ENCODE measurements at places on chromosomes 4 and X. TPM values are rescaled to one million over a fixed set of nuclear protein-coding genes. Genes with fewer than 3 reads are reported as not detected.

GRCh38 chr4:71648923-71649322, 135.0 kb downstream of the GC start:
- DNase-seq = no peak

DNA sequence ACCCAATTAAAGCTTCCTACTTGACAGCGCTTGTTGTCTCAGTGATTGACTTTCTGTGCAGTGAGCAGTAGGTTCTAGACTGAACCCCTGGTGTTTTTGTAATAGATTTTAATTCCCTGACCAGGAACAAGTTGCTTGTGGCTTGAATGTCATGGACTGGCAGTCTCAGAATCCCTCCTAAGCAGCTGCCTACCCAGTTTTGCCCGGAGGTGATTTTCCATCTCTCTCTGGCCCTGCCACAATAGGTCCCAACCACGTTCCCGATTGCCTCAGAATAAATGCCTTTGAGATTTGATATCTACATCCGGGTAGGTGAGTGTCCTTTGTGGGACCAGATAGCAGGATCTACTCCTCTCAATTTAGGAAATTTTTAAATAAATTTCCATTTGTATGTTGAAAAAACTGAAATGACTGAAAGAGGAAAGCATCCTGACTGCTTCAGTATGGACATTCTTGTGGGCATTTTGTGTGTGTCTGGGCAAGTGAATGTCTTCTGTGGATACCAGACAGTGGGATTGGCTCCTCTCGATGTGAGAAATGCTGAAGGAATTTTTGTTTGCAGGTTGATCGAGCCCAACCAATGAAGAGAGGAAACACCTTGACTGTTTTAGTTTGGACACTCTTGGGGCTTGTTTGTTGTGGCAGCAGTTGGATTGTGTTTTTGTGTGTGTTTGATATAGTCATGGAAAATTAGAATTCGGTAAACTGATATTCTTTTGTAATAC, 1607.4 kb downstream of the C4orf33 start:
- no peak for DNase-seq

GRCh38 chr4:114026447-114026846, 47.0 kb upstream of the ARSJ start:
- DNase-seq = no peak

GRCh38 chrX:133838761-133839676, 146.4 kb downstream of the GPC3 start:
- no peak for DNase-seq

DNA sequence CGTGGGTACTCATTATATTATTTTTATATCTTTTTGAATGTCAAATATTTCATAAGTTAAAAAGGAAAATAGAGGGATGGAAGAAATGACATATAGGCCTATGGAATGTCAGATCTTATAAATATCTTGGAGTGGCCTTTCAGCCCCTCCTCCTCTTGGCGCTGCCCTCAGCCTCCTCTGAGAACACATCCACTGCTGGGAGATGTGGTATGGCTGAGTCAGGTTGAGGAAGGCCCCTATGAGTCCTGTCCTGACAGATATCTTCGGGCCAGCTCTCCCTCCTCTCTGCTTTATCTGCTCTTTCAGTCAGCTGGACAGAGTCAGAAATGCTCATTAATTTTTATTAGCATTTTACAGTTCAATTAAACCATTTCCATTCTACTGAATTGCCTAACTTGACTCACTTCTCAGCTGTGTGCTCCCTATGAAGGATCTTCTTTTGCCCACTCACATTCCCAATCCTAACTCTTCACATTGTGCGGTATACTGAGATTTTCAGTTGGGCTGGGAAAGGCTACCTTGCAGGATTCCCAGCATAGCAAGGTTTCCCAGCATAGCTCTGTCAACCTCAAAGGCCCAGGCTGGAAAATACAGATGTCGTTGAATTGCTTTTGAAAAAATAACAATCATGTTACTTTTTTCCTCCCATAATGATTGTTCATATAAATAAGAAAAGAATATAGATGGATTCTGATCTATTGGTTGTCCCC, 128.0 kb downstream of the ARHGEF9 start:
- no peak for DNase-seq

DNA sequence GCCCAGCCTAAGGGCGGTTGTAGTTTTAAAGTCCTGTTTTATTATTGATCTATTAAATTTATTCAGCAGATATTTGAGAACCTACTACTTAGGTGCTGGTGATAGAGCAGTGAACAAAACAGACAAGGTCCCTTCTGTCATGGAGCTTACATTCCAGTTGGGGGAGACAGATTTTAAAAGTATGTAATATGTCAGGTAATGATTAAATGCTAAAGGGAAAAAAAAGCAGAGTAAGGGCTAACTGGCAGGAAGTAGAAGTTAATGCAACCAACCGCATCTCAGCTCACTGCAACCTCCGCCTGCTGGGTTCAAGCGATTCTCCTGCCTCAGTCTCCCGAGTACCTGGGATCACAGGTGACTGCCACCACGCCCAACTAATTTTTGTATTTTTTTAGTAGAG, 7.8 kb upstream of the MCUB start:
- no peak for DNase-seq

- DNase-seq = no peak
Measured at GRCh38 chrX:50716706-50717105, 97.3 kb downstream of the SHROOM4 start.

GRCh38 chrX:23046443-23046842, 46.7 kb downstream of the DDX53 start:
- DNase-seq = no peak

- peak; percentile 76 for DNase-seq
Measured at GRCh38 chr4:159048166-159048886, 54.6 kb upstream of the RAPGEF2 start.

DNA sequence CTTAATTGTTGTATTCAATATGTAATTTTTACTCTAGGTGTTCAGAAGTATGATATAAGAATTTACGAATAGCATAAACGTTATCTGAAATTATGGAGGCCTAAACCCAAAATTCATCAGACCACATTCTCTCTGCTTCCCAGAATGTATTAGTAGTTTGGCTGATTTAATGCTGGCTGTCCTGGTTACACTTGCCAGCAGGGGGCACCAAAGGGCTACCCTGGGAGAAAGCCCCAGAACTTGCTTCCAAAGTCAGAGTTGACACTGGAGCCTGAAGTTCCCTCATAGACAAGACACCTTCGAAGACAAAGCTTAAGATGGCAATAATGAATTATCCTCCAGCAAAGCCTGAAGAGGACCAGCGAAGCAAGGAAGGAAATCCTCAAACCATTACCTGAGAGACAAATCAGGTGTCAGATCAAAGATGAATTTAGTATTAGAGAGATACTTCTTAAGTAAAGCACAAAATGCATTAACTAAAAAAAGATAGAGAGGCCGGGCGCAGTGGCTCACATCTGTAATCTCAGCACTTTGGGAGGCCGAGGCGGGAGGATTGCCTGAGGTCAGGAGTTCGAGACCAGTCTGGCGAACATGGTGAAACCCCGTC, 11.3 kb upstream of the ANOS1 start:
- DNase-seq = peak; percentile 62

DNA sequence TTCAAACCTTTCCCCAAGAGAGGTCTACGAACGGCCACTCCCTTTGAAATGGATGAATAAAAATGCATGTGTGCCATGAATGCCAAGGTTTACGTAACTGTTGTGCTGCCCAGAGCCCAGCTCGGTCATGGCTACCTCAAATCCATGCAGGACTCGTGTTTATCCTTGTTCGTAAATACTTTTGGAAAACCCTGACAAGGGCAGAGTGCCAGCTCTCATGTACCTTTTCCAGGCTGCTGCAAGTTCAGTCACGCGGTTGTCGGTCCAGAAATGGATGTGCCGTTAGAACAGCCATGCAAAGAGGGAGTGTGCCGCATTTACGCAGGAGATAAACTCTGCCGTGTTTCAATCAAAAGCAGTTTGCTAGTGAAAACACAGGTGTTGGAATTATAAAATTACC, 123.4 kb downstream of the AMELX start:
- no peak for DNase-seq

DNA sequence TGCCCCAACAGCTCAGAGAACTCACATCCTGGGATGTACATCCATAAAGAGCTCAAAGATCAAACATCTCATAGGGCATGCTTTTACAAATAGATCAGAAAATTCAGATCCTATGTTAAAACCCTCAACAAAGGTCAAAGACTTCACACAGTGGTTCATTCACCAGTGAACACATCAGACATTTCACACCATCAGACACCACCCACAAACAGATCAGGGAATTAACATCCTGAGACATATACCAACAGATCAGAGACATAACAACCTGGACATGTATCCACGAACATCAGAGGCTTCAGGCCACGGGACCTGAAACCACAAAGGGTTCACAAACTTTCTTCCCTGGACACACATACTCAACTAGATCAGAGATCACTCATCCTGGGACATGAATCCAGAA, 23.4 kb downstream of the SUV39H1 start:
- DNase-seq = no peak

DNA sequence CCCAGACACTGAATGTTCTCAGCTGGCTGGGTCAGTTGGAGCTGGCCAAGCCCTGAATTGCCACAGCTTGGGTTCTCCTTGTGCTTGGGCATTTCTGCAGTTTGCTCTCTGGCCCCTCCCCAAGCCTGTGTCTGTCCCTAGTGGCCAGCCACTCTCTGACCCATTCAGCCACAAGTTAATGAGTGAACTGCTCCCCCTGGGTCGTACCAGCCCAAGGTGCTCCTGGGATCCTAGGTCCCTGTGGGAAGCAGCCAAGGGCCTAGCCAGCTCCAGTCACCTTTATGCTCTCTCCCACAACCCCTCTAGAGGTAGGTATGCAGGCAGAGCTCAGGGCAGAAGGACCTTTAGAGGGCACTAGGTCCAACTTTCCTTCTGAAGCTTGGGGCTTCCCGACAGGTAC, 51.5 kb downstream of the STARD8 start:
- DNase-seq = no peak

GRCh38 chr4:90889171-90889570, 762.0 kb downstream of the CCSER1 start:
- DNase-seq = no peak

DNA sequence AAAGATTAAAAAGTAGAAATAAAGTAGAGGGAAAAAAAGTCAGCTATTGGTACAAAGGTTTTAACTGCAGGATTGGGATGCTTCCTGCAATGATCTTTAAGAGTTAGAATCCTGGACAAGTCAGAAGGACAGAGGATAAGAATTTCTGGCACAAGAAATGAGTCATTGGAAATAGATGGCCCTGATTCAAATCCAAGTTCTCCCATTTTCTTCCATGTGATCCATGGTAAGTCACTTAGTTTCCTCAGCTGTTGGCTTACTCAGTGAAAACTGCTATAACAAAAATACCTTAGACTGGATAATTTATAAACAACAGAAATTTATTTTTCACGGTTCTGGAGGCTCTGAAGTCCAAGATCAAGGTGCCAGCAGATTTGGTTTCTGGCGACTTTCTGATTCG, 13.3 kb upstream of the TBC1D19 start:
- no peak for DNase-seq

GRCh38 chr4:26858035-26858918, 2.4 kb upstream of the STIM2 start:
- no peak for DNase-seq

- no peak for DNase-seq
Measured at GRCh38 chrX:136495043-136495442, 2.3 kb upstream of the HTATSF1 start.

DNA sequence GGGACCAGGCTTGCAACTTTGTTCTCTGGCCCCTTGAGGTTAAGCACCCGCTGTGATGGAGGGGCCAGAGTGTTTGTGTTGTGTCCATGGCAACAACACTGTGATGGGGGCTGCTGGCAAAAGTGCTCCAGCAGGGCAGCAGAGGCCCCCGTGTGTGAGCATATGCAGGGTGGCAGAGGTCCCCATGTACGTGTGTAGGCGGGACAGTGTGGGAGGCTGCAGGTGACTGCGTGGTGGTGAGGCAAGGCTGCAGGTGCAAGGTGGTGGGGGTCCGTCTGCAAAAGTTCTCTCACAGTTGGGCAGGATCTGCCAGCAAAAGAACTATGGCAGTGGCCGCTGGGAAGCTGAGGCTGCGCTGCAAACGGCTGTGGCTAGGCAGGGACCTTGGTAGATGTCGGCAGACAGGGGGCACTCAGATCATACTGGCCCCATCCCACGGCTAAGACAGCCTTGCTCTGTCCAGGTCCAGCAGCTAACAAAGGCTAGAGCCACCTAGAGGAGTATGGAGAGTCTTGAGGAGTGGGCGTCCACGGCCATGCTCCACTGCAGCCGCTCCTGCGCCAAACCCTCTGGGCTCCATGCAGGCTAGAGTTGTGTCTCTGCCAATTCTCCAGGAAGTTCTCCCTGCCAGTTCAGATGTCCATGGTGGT, 46.8 kb upstream of the PASD1 start:
- no peak for DNase-seq

Gene HSD17B13
- polyA plus RNA-seq = 0.11 TPM

Gene PSAPL1
- polyA plus RNA-seq = not detected

Gene HHIP
- polyA plus RNA-seq = 0.04 TPM

Gene MXRA5
- polyA plus RNA-seq = 1.9 TPM

Gene GPC3
- polyA plus RNA-seq = 1.6 TPM

Gene VCX3B
- polyA plus RNA-seq = not detected

Gene TBL1X
- 2.4 TPM for polyA plus RNA-seq

Gene FAT1
- 15.2 TPM for polyA plus RNA-seq

Gene PIN4
- polyA plus RNA-seq = 41.5 TPM

Gene DGKQ
- 2.6 TPM for polyA plus RNA-seq

Gene CWH43
- not detected for polyA plus RNA-seq

Gene PNCK
- 1.4 TPM for polyA plus RNA-seq

Gene WAS
- polyA plus RNA-seq = 1.8 TPM

Gene SRPX
- polyA plus RNA-seq = 137 TPM

Gene NUP62CL
- 1.3 TPM for polyA plus RNA-seq

Gene MAGEC1
- not detected for polyA plus RNA-seq

Measured in heart left ventricle (tissue), 16 donors.